Astrocyte of the cerebellum (primary cell): ENCODE measurements at places on chromosomes 12 and 14.
A peak's percentile ranks its signal among the peaks of the same experiment; 100 is the strongest.

- DNase-seq, result no peak
These were observed 435.4 kb downstream of the TMTC2 start for GRCh38 chr12:83121897-83122622.

DNA sequence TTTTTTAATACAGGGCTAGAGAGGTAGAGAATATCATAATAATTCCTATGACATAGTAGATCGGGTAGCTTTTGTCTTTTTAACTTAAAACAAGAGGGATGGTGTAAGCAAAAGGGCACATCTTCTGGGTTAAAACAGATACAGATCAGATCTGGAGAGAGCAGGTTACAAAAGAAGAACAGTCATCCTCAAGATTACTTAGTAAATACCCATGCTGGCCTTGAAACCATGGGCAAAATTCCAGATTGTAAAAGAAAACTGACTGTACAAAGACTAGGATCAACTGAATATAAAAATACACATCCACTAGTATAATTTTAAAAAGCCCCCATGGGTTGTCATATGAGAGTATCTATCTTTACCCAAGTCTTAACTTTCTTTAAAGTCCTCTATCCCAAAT is 76.7 kb downstream of the MED13L start:
- DNase-seq, result no peak

- DNase-seq, result no peak
These were observed 36.9 kb upstream of the SINHCAF start for GRCh38 chr12:31362759-31363415.

- DNase-seq, result no peak
These were observed 206.6 kb downstream of the KIF26A start for GRCh38 chr14:104344818-104345620.

DNA sequence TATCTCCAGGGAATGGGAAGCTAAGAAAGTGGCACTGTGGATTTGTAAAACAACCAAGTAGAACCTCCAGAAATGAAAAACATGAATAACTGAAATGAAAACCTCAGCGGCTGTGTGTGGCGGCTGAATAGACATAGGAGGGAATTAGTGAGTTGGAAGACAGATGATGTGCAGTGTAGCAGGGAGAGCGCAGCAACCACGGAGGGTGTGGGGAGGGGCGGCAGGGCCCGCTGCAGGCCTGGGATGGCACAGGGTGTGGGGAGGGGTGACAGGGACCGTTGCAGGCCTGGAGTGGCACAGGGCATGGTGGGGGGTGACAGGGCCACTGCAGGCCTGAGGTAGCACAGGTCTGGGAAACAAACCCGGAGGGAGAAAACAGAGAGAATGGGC is 51.1 kb downstream of the BEGAIN start:
- no peak for DNase-seq

DNA sequence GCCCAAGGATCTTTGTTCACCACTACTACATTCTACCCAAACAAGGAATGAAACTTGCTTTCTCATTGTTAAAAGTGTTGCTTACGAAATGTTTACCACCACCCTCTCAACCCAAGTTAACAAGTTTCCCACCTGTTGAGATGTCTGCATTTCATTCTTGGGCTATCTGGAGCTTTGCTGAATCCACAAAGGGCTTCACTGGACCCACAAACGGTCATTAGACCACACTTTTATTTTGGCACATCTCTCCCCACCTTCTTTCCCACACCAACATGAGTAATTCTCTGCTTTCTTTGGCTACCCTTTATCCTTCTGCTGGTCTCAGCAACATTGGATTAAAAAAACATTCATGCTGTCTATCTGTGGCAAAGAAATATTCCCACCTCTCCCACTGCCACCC is 78.0 kb downstream of the TMEM260 start:
- no peak for DNase-seq

- DNase-seq, result no peak
These were observed 184.8 kb upstream of the RTL1 start for GRCh38 chr14:101088395-101088667.

DNA sequence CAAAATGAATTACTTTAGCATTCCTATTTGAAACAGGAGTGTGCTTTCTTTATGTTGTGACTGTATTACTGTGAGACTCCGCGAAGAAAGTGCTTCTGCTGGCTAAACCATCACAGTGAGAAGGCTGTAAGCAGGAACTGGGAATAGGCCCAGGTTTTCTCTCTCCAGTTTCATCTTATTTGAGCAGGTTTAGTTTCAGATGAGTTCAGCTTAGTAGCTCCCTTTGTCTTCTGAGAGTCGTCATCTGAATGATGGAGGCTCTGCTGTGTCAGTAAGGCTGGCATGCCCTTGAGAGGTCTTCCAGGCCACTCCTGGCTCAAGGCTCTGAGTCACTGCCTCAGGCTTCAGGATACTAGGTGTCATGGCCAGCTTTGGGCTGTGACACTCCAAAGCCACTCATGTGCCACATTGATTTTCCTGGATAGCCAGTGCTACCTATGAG is 205.6 kb upstream of the RGS6 start:
- no peak for DNase-seq

DNA sequence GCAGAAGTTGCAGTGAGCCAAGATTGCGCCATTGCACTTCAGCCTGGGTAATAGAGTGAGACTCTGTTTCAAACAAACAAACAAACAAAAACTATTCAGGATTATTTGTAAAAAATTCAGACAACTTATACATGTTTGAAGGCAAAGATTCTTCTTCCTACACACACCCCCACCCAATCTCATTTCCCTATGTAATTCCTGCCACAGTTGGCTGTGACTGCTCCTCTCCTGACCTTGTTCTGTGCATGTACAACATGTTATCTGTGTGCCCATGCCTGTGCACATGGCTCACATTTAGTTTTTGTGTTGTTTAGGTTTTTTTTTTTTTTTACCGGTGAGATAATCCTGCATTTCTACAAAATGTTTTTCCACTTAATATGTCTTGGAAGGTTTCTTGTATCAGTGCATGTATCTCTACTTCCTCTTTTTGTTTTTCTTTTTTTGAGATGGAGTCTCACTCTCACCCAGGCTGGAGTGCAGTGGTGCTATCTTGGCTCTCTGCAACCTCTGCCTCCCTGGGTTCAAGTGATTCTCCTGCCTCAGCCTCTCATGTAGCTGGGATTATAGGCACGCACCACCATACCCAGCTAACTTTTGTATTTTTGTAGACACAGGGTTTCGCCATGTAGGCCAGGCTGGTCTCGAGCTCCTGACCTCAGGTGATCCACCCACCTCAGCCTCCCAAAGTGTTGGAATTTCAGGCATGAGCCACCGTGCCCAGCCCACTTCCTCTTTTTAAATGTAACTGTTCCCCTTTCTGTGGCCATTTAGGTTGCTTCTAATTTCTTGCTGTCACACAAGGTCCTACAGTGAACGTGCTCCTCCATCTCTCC is 8.7 kb downstream of the CFAP251 start:
- no peak for DNase-seq

DNA sequence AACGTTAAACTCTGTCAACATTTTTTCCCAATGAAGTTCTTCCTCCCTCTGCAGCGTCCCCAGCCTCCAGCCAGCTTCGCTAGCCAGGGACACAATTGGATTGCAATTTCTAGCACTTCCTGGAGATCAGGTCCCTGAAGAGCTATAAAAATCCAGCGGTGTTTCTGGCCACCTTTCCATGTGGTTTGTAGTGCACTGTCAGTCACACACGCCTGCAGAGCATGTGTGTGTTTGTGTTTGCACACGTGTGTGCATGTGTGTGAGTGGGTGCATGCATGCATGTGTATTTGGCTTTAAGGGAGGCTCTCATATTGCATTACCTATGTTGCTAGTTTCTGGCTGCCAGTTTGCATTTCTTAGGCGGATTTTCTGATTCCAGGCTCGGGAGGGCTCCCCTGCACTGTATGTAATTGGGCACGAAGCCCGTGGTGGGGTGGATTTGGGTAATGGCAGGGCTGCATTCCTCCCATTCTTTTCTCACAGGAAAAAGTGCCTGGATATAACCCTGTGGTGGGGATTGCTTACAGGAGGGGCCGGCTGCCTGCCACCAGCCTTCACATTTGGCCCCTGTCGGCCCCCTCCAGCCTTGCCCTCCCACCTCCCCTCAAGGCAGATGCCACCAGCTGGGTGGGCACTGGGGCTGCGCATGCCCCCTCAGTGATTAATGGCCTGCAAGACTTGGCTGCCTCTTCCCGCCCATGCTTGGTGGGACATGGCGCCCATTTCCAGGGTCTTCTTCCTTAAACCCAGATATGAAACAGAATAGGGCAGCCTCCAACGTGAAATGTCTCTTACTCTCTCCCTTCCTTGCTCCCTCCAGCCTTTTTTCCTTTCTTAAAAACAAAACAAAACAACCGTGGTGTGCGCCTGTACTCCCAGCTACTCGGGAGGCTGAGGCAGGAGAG is 74.0 kb downstream of the TSPAN9 start:
- DNase-seq, result peak; percentile 83

- no peak for DNase-seq
These were observed 8.5 kb upstream of the AMIGO2 start for GRCh38 chr12:47088021-47088944.

GRCh38 chr12:96249196-96250118 is 55.3 kb downstream of the ELK3 start:
- no peak for DNase-seq

DNA sequence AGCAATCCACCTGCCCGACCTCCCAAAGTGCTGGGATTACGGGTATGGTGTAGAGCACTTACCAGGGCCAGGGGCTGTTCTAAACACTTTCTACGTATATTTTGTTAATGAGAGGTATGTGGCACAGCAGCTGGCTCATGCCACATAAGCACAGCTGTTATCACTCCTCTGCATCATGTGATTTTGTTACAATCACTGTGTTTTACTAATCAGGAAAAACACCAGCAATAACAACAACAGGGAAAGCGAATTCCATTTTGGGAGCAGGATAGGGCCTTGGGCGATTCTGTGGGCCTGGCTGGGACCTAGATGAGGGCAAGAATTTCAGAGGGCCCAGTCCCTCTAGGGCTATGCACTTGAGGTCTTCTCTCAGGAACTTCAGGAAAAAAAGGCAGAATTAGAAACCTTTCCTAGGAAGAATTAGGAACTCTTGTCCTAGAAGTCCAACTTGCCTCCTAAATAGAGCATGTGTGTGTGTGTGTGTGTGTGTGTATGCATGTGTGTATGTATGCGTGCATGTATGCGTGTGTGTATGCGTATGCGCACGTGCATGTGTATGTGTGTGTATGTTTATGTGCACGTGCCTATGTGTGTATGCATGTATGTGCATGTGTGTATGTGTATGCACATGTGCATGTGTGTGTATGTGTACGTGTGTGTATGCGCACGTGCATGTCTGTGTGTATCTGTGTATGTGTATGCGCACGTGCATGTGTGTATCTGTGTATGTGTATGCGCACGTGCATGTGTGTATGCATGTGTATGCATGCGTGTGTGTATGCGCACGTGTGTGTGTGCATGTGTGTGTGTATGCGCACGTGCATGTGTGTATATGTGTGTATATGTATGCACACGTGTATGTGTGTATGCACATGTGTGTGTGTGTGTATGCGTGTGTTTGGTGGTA is 41.8 kb upstream of the CORO1C start:
- DNase-seq, result no peak

- DNase-seq, result no peak
These were observed 13.5 kb upstream of the FAM234B start for GRCh38 chr12:13030541-13031291.

GRCh38 chr14:68684466-68685418 is 108.1 kb downstream of the ZFP36L1 start:
- DNase-seq, result no peak

DNA sequence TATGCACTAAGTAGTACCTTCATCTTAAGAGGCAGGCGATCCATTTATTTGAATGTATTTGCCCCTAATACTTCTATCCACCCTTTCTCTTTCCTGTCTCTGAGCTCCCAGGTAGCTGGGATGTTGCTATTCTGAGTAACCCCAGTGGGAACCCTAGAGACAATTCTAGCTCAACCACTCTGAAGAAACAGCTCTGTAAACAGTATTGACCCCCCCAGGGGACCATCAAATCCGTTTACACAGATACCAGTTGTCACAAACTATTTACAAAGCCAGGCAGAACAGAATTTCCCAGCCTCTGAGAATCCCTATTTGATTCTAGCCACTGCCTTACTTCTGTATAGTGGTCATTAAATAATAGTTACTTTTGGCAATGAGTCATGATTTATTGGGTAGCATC is 64.9 kb downstream of the MIPOL1 start:
- no peak for DNase-seq

DNA sequence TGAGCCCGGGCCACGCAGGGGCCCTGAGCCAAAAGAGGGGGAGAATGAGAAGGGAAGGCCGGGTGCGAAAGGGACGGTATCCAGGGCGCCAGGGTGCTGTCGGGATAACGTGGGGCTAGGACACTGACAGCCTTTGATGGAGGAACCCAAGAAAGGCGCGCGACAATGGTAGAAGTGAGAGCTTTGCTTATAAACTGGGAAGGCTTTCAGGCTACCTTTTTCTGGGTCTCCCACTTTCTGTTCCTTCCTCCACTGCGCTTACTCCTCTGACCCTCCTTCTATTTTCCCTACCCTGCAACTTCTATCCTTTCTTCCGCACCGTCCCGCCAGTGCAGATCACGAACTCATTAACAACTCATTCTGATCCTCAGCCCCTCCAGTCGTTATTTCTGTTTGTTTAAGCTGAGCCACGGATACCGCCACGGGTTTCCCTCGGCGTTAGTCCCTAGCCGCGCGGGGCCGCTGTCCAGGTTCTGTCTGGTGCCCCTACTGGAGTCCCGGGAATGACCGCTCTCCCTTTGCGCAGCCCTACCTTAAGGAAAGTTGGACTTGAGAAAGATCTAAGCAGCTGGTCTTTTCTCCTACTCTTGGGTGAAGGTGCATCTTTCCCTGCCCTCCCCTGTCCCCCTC is 3.0 kb downstream of the SSTR1 start:
- DNase-seq, result no peak

DNA sequence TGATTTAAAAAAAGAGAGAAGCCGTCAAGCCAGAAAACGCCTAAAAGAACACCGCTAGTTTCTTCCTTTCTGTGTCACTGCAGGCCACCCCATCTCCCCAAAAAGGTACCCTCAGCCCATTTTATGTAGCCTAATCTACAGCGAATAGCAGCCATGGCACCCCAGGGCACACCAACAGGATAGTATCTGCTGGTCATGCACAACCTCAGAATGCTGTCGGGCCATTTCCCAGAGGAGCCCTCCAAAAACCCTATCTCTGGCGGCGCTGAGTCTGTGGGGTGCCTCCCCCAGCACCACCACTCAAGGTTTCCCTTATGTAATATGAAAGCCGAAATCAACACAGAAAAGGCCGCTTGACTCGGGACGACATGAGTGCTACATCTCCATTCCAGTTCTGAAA is 98.9 kb downstream of the BCL11B start:
- no peak for DNase-seq

DNA sequence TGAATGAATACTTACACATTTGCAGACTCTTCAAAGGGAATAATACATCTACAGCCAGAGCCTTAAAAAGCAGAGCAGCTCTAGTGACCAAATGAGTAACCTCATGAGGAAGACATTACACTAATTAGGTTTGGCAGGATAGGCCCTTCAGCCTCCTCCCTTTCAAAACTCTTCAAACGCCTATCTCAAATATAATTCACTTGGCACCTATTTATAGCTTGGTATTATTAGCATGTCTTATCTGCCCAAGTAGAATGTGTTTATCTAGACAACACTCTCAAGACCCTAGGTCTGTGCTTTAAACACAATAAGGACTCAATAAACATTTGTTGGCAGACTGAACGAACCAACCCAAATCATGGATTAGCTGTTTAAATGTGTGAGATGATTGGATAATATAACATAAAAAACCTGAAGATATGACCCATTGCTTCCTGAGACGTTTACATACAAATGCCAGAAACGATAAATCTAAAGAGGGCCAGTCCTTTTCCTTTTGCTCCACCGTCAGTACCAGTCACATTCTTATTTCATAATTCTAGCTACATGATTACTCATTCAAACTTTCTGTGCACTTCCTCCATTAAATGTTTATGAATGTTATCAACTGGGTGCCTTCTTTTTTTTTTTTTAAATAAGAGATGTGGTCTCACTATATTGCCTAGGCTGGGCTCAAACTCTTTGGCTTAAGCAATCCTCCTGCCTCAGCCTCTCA is 123.3 kb downstream of the CEP83 start:
- no peak for DNase-seq
